Activated naive CD4-positive, alpha-beta T cell treated with anti-CD3 and anti-CD28 coated beads for 36 hours (primary cell): ENCODE measurements at places on chromosomes 3 and 15.

DNA sequence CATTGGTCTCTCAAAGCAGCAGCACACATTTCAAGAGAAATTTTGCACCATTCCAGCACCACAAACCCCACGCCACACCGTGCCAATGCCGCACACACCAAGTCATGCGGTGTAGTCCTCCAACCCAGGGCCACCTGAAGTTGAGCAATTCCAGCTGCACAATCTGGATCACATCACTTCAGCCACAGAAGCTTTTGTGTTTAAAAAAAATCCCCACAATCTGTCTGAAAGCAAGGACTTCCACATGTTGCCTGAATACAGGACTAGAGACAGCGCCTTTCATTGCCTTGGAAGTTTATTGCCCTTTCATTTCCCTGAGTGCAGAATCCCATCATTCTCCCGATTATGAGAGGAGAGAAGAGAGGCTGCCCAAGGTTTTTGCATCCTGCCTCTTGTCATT lies 175.6 kb upstream of the BCL6 start:
- no peak for DNase-seq

GRCh38 chr15:67836477-67836876 lies 3.4 kb downstream of the RNU6-1 start:
- peak; percentile 68 for DNase-seq

GRCh38 chr3:183427876-183428446 lies 458 bp downstream of the MCF2L2 start:
- DNase-seq: peak; percentile 40

DNA sequence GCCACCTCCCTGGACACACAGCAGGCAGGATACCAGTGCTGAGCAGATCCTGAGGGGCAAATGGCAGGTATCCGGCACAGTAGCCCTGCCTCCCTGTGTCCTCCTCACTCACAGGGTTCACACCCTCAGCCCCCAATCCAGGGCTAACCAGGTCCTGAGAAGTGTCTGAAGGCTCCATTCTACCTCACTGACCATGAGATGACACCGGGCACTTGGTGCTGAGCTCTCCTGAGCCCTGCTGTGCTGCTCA lies 115.4 kb upstream of the ATP2B2 start:
- no peak for DNase-seq

DNA sequence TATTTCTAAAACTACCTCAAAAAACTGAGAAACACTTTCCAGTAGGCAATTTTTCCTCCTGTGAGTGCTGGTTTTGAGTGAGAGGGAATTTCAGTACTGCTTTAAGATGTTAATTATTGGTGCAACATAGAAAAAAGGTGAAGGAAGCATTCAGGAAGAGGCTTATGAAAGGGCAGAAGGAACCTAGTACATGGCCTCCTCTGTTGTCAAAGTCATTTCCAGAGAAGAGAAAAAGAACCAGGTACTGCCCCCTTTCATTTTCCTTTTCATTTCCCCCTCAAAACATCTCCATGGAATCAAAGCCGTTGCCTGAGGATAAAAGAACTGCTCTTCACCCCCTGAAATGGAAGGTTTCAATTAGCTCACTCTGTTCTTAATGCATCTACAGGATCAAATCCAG lies 19.8 kb downstream of the RARRES1 start:
- DNase-seq: no peak
